ENCODE measurements at places on chromosomes 3 and 15.

GRCh38 chr15:62932436-62932835 is 110.1 kb upstream of the TPM1 start:
- DNase-seq = no peak

- no peak for DNase-seq
Observed at GRCh38 chr3:177802151-177802900, 605.0 kb upstream of the TBL1XR1 start.

DNA sequence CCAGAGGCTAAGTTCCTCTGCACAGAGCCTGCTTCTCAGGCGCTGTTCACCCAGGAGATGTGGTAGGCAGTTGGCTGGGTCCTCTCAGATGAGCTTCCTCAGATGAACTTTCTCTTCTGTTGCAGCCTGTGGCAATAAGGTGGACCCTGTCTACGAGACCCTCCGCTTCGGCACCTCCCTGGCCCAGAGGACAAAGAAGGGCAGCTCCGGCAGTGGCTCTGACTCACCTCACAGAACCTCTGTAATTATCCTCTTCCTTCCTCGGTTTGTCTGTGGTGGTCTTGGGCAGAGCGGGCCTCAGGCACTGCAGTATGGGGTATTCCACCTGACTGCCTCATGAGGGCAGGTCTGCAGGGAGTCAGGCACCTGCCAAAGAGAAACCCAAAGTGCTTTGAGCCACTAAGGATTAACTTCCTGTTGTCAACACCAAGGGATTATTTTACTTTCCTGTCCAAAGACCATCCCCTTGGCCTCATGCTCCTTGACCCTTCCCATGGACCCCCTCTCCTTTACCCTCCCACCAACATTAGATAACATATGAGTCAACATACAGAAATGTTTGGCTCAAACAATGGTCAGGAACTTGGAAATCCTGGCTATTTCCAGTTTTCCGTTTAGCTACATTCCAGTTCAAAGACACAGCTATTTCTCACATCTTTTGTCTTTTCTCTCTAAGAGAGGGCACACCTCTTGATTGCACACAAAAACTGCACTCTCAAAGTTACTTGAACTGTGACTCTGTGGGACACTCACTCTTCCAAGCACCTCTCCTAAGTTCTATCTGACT is 105.9 kb downstream of the STAC start:
- DNase-seq = no peak

- DNase-seq = no peak
Observed at GRCh38 chr3:11624161-11624560, 19.6 kb downstream of the VGLL4 start.

- no peak for DNase-seq
Observed at GRCh38 chr3:64586952-64587351, 100.8 kb downstream of the ADAMTS9 start.

GRCh38 chr3:107824822-107825371 is 265.9 kb downstream of the CD47 start:
- no peak for DNase-seq

Data from brain (organoid and tissue), 16 donors.